GM13977 (cell line): ENCODE measurements at places on chromosomes 2 and 18.

DNA sequence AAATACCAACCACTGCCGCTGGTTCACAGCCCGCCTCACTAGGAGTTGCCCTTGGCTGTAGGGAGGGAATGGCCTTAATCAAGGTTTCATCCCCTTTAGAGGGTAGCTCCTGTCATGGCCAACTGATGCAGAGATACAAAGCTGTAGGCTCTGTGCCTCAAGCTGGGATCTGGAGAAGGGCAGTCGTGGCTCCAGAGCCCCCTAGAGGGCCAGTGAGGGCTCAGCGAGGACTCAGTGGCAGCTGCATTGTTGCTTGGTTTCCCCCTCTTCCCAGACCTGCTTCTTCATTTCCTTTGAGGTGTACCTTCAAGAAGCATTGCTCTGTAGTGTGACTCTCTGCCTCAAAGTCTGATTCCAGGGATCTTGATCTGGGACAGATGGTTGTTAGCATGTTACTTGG, 302.1 kb downstream of the LPIN1 start:
- DNase-seq: no peak

- DNase-seq: no peak
These were observed 378 bp downstream of the WDPCP start for GRCh38 chr2:63587814-63588384.

DNA sequence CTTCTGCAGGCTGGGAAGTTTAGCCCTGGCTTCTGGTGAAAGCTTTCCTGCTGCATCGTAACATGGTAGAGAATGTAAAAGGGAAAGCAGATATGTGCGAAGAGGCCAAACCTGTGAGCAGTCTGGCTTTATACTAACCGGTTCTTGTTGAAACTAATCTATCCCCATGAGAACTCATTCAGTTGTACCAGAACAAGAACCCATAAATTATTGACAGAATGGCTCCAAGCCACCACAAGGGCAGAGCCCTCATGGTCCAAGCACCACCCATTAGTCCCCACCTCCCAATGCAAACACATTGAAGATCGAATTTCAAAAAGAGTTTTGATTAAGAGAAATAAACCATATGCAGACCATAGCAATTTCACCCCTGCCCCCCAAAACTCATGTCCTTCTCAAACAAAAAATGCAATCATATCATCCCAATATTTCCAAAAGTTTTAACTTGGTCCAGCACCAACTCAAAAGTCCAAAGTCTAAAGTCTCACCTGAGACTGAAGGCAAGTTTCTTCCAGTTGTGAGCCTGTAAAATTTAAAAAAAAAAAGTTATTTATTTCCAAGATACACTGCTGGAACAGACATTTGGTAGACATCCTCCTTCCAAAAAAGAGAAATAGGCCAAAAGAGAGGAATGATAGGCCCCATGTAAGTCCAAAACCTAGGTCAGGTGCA, 318.9 kb downstream of the CNTNAP5 start:
- DNase-seq: no peak

DNA sequence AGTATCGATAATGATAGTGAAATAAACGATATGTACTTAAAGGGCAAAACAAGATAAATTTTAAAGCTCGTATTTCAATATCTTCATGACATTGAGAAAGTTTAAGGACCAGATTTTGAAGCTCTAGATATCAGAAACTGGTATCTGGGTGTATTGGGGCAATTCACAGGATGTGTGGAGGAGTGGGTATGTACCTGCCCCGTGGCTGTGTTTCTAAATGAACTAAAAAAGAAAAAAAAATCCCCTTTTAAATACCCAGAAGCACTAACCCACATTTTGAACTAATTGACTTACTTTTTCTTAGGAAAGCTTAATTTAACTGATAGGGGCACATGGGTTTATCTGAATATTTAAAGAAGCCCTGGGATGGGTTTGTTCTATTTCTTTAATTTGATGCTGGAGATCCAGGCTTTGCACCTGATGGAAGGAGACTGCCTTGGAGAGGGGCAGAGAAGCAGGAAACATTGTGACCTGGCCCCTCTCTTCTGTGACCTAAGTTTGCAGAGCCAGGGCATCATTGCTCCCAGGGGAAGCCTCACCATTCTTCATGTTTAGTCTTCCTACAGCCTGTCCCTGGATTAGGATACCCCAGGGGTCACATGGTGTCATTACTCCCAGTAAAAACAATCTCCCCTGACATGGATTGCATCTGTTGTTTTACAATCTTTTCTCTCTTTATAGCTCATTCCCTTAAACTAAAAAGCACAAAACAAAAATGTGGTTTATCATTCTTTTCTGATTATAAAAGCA, 7.6 kb upstream of the KCTD1 start:
- DNase-seq: no peak

DNA sequence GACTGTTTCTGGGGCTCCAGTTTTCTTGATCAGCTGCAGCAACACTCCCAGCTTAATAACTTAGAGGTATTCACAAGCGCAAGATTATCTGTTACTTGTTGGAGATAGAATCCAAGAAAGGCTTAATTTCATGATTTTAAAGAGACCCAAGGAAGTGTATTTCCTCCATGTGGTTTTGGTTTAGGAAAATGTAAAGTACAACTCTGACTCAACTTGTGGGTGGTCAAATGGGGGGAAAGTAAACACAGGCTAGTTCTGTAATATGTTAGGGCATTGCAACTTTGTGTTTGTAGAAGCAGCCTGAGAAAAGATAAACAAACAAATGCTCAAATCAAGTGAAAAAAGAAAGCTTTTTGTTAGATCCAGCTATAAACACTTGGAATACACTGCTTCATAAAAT, 90.1 kb upstream of the COL3A1 start:
- DNase-seq: no peak

DNA sequence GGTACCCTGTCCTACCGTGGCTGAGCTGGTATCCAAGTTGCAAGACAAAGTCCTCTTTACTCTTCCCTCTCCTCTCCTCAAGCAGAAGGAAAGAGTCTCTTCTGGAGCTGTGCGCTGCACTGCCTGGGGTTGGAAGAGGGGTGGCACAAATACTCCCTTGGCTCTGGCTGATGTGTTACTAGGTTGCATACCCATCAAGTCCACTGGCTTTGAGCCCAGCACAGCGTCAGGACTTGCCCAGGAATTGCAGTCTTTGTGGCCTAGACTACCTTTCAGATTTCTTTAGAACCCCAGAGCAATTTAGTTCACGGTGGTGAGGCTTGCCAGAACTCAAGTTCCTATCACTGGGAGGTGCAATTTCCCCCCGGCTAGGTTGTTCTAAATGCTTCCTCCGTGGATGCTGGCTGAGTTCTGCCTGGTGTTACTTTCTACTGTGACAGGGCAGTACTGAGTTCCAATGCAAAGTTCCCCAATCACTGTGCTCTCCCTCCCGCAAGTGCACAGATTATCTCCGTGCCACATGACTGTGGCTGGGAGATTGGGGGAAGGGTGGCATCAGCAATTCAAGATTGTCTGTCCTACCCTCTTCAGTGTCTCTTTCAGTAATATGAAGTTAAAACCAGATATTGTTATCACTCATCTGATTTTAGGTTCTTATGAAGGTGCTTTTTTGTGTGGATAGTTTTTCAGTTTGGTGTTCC, 13.4 kb downstream of the MYO3B start:
- no peak for DNase-seq

DNA sequence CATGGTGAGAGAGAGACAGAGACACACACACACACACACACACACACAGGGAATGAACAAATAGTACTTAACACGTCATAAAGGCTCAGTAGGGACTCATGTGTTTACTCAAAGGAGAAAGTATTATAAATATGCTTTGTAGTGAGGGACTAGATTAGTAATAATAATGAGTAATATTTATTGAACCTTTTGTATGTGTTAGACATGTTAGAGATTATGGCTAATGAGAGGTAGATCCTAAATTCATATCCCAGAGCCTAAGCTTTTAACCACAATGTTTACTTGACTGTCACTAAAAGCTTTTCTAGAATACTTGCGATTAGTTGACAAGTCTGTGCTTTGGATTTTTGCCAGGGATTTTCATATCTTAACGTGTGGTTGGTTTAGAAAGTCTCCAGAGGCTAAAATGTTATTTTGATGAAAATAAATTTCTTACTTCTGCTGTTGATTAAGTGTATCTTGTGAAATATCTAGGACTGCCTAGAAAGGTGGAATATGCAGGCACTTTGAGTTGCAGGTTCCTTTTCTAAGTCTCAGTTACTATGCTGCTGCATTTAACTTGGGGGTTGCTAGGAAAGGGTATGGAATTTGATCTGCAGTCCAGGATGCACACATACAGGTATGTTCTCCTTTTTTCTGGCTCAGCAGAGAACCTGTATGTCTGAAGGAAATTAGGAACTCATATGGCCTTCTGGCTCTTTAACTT, 64.5 kb downstream of the UBR3 start:
- DNase-seq: no peak

GRCh38 chr2:96520697-96521096, 15.5 kb upstream of the NEURL3 start:
- no peak for DNase-seq

DNA sequence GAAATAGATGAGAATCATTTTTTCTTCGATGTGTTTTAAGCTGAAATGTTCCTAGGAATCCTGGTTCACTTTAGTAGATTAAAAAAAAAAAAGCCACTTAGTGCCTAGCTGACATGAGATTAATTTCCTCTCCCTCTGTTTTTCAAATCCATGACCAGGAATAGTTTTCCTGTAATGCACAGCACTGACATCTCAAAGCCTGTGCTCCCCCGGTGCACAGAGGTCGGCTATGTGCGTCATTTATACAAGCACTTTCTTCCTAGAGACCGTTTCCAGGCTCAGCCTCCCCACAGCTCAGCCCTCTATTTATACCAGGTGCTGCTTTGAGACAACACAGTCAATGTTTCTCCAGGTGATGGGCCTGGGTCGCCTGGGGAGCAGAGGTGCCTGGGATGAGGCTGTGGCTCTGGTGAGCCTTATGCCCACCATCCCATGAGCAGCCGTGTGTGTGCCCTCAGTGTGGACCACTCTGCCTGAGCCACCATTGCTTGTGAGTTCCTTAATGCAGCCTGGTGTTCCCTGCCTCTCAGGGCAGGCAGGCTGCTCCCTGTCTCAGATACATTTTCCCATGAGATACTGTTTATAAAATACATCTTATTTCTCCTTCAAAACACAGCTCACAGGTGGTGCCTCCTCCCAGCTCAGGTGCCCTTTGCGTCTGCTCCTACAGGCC, 515.7 kb upstream of the HS6ST1 start:
- DNase-seq: no peak

- peak; percentile 87 for DNase-seq
These were observed at the start of gene ADAM23 for GRCh38 chr2:206442833-206443734. TSS of gene ADAM23 (plus strand) at chr2:206443532. CDS start at chr2:206443867, 335 bp downstream.

DNA sequence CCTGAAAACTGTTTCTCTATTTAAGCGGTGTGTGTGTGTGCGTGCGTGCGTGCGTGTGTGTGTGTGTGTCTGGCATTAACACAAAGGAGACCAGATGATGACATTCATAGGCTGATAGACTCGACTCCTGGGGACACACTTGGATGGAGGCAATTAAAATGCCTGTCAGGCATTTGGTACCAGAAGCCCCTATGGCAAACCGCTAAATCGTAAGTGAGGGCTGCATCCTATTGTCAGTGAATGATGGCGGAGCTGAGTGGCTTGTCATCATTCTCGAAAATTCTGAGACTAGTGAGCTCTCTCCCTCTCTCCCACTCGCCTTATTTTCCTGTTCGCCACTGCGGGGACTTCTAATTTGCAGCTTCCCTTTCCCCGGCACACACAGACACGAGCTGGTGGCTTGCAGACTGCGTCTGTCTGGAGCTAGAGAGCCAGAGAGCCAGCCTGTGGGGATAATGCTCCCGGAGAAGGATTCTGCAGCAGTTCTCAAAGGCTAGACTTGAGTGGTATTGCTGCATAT, 155.4 kb downstream of the MAP2 start:
- no peak for DNase-seq

GRCh38 chr2:133266926-133267590, 301.2 kb downstream of the NCKAP5 start:
- no peak for DNase-seq

DNA sequence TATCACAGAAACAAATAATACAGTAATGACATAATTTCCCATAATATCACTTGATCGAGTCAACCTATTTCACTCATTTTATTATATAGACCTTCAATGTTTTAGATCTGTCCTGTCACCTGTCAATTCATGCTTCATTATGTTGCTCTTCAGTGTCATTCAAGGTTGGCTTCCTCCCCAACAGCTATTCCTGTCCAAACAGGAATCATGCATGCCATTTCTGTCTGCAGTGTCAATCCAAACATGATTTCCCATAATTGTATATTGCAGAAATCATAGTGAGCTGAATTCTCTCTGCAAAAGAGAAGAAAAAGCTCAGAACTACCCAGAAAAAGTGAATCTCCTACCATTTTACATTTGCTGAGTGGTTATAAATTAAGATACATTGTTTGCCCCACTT, 628.6 kb downstream of the NR4A2 start:
- no peak for DNase-seq

DNA sequence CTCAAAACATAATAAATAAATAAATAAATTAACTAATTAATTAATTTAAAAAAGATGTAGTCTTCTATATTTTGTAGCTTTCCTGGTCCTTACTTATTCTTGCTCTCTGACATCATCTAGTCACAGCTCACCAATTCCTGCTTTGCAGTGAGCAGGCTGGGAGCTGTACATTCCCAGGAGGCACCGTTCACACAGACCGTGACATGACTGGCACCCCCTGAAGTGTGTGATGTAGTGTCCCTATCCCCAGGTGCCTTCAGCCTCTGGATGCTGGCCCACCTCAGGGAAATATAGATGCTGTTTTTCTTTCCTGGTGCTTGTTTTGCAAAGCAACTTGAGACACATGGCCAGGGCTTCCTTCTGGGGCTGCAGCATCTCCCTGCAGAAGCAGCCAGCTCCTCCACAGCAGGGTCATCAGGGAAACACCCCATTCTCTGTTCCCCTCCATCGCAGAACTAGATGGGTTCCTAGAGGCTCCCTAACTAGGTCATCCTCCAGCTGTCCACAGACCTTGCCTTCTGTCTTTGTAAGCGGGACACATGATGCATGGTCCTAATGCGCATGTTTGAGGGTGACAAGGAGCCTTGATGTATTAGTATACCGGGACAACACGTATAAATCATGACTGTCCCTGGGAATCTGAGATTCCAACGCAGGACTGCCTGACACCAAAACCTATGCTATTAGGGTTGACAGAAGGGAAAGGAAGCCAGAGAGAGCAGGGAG, 76.4 kb downstream of the RHOB start:
- no peak for DNase-seq

DNA sequence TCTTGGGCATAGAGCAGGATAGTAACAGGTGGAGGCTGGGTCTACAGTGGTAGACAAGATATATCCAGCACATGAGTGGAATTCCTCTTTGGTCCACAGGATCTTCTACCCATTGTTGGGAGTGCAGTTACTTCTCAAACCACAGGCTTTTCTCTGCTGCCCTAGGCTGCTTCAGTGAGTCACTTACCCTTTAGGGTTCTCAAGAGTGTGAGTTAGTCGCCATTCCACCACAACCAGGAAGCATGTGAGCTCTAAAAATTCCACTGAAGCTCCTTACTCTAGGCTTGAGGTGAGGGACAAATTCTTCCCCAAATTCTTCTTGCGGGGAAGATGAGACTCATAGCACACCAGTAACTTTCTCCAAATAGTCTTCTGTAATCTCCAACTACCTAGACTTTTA, 189.4 kb downstream of the PLCL1 start:
- DNase-seq: no peak

- DNase-seq: no peak
These were observed 41.5 kb upstream of the TANK start for GRCh38 chr2:161118722-161119121.

GRCh38 chr2:173762221-173762620, 203.0 kb downstream of the SP3 start:
- DNase-seq: no peak

GRCh38 chr2:101718479-101718878, 21.0 kb downstream of the MAP4K4 start:
- DNase-seq: no peak

- no peak for DNase-seq
These were observed 76.9 kb downstream of the CCDC93 start for GRCh38 chr2:117936871-117937428.

GRCh38 chr2:219281588-219281987, 2.4 kb downstream of the DNAJB2 start:
- no peak for DNase-seq
